ENCODE measurements at places on chromosomes 3 and 15. TPM values are rescaled to one million over a fixed set of nuclear protein-coding genes. Genes with fewer than 3 reads are reported as not detected.

Gene SH2D7
- not detected for total RNA-seq

Gene RARRES1
- total RNA-seq = 6.4 TPM

Gene GFM1
- total RNA-seq = 41.9 TPM

Gene IGDCC3
- under 0.01 TPM for total RNA-seq

Gene IQCF5
- total RNA-seq = not detected

Gene GRK7
- total RNA-seq = not detected

Gene LRRC31
- not detected for total RNA-seq

Gene STX19
- total RNA-seq = not detected

Measured in fibroblast of villous mesenchyme (primary cell).